ENCODE measurements at places on chromosomes 3 and 15. TPM values are rescaled to one million over a fixed set of nuclear protein-coding genes. Genes with fewer than 3 reads are reported as not detected.

The DCLK3 gene
- polyA plus RNA-seq = 0.79 TPM

GRCh38 chr15:53974813-53975212, 3.4 kb upstream of the UNC13C start:
- no peak for DNase-seq

DNA sequence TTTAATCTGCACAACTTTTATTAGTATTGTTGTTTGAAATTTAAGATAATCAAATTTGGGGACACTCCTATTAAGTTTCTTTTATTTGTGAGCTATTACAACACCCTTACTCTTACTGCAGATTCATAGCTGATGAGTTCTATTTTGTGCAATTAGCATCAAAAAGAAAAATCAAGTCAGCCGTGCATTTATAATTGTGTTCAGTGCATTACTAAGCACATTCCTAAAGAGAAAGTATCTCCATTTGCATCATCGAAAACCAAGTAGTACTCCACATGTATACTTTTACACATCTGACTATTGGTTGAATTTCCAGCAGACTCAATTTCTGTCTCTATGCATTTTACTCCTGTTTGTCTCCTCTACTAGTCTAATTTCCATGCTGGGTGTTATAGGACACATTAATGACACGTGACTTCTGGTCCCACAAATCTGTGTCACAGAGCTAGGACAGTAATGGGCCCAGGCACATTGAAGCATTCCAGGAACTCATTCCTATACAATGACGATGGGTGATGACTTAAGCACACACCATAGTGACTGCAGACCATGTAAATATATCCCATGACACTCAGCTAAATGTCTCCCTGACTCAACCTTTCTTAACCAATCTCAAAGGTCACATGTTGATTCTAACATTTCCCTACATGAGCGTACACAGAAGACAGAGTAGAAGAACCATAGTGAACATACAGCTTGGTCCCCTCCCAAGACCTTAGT, 477.5 kb downstream of the LPP start:
- no peak for DNase-seq

- DNase-seq = no peak
Measured at GRCh38 chr15:101489237-101489598, 289 bp downstream of the PCSK6 start.

The TM4SF18 gene
- 23.0 TPM for polyA plus RNA-seq

- DNase-seq = peak; percentile 70
Measured at GRCh38 chr3:97821774-97822358, at the start of gene CRYBG3. TSS of gene CRYBG3 (plus strand) at chr3:97822011. CDS start at chr3:97822207, 196 bp downstream.

DNA sequence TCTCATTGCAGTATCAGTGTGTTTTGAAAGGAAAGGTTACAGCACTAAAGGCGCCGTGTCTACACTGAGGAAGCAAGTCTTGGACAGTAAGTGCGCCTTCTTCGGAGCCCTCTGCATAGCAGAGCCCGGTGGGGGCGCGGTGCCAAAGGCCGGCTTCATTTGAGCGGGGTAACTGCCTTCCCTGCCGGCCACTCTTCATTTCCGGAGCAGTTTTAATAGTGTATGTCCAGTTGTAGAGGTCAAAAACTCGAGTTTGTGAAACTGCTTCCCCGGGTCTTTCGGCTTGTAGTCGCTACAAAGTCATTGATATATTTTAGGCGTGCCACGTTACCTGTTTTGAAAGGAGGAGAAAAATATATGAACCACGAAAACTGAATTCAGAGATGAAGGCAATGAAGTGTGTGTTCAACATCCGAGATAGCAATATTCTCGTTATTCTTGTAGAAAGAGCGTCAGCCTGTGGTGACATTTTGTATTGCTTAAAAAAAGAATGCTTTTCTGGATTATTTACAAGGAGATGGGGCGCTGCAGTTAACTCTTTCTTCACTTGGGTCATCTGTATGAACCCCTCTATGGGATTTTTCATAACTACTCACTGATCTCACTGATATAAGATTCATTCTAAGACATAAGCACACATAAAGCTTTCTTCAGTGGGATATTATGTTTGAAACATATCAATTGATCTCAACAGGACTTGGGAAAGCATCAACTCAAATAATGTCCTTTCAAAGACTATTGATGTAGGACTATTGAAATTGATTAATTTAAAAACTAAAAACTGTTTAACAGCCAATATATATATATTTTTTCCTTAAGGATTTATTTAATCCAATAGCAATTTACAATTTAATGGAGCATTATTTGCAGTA, 3.0 kb downstream of the ALCAM start:
- DNase-seq = peak; percentile 33

The MAGI1 gene
- polyA plus RNA-seq = 26.7 TPM

DNA sequence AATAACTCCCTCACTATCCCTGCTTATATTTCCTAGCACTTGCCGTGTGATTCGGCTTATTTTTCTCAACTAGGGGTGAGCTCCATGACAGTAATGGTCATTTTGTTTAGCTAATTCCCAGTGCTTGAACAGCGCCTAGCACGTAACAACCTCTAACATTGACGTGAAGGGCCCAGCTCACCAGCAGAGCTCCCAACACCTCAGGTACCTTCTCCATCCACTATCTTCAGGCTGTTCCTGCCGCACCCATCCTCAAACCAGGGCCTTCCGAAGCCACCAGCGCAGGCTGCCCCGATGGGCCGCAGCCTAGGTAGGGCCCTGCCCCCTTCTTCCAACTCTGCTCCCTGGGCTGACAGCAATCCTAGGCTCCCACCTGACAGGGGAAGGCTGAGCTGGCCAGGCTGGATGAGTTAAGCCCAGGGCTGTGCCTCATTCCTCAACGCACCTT, 751 bp upstream of the RPS17 start:
- peak; percentile 10 for DNase-seq

The SCG5 gene
- polyA plus RNA-seq = 65.1 TPM
